ENCODE measurements at places on chromosomes 5 and 9.

- no peak for DNase-seq
These were observed 1.2 kb downstream of the USP20 start for GRCh38 chr9:129836311-129837007.

GRCh38 chr5:40045429-40045828 lies 620.6 kb upstream of the DAB2 start:
- no peak for DNase-seq

DNA sequence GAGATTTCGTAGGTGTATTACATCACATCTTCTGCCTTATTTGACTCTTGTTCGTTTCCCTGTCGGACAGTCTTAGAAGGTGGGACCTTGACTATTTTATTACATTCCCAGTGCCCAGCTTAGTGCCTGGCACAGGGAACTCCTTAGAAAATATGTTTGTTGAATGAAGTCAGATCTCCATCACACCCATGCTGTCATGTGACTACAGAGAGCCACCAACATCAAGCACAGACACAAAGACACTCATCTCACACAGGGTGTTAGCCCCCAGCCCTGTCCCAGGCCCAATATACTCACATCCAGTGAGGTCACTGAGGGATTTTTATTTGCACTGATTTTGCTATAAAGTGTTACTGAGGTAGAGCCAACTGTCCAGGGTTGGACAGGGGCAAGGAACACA lies 692 bp upstream of the SRA1 start:
- DNase-seq: no peak

DNA sequence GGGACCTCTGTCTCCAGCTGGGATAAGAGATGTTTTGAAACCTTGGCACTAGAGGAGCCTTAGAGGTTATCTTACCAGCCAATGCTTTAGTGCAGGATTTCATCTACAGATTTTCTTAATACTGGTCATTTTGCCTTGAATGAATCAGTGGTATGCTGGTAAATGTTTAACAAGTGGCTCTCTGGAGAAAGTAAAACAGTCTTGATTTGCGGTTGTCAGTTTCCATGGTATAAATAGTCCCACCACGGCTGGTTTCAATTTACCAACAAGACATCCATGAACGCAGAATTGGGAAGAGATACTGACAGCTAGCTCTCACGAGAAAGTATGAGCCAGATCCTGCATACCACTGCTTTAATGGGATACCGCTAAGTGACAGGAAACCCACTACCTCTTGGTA lies 56.7 kb upstream of the CXCL14 start:
- no peak for DNase-seq

GRCh38 chr5:43037636-43038495 lies 2.3 kb downstream of the ANXA2R start:
- no peak for DNase-seq

DNA sequence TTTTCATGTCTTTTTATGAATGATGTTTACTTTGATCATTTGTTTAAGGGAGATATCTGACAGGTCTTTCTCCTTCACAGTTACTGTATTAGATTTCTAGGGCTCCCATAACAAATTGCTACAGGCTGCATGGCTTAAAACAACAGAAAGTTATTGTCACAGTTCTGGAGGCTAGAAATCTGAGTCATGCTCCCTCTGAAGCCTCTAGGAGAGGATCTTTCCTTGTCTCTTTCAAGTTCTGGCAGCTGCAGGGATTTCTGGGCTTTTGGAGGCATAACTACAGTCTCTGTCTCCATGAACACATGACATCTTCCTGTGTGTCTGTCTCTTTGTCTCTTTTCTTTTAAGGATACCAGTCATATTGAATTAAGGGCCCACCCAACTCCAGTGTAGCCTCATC lies 557.3 kb upstream of the SEMA6A start:
- DNase-seq: no peak

All from stimulated activated CD8-positive, alpha-beta memory T cell treated with anti-CD3 and anti-CD28 coated beads, Interleukin-7, amount 100 ng/mL, for 48 hours (primary cell).